ENCODE measurements at places on chromosomes 3 and 15. TPM values are rescaled to one million over a fixed set of nuclear protein-coding genes. Genes with fewer than 3 reads are reported as not detected.
A peak's percentile ranks its signal among the peaks of the same experiment; 100 is the strongest.

The SPRED1 gene
- total RNA-seq = 6.7 TPM

The RTP1 gene
- total RNA-seq = not detected

The FRMD5 gene
- total RNA-seq = 0.25 TPM

The TGM5 gene
- not detected for total RNA-seq

The PLXNB1 gene
- 90.0 TPM for total RNA-seq

The FETUB gene
- total RNA-seq = 10.8 TPM

The APOD gene
- 0.33 TPM for total RNA-seq

The C15orf62 gene
- total RNA-seq = 0.19 TPM

The HES1 gene
- 6.8 TPM for total RNA-seq

The CMTM7 gene
- 3.6 TPM for total RNA-seq

The GREM1 gene
- total RNA-seq = under 0.01 TPM

The PPP2R3A gene
- 1.7 TPM for total RNA-seq

The RFTN1 gene
- total RNA-seq = 20.4 TPM

The DPPA2 gene
- not detected for total RNA-seq

The FANCD2 gene
- 0.84 TPM for total RNA-seq

The ZPLD1 gene
- 0.23 TPM for total RNA-seq

The AHSG gene
- 4,470 TPM for total RNA-seq

DNA sequence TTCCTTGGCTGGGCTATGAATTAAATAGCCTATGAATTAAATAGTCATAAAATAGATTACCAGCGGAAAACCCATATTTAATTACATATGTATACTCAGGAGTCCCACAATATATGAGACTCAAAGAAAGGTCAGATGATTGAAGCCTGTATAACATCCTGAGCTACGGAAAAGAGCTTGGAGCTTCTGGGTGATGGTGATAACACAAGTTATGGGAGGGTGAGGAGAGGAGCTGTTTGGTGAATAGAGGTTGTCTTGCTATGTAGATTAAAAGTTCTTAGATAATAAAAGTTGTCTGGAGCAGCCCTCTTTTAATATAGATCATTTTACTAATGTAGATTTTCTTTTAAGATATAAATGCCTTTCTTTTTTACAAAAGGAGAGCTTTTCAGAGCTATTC is 1.8 kb downstream of the PML start:
- no peak for DNase-seq

- DNase-seq = no peak
These were observed 65.8 kb downstream of the EXOG start for GRCh38 chr3:38561746-38562466.

GRCh38 chr15:95646484-95647273 is 683.8 kb upstream of the NR2F2 start:
- DNase-seq = no peak

- no peak for DNase-seq
These were observed 7.5 kb upstream of the HAPLN3 start for GRCh38 chr15:88902846-88903245.

DNA sequence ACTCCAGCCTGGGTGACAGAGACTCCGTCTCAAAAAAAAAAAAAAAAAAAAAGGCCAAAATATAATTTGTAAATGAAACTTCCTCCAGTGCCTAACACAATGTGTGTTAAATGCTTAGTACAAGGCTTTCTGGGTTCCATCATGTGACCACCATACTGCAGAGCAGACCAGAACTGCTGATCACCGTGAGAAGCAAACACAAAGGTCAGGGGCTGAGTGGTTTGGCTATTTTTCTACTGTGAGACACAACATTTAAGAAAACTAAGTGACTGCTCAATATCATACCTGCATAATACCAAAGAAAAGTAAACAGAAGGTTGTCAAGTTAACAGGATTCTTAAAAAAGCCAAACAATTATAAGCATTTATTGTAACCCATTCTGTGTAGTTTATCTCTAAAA is 13.2 kb downstream of the ABCC5 start:
- DNase-seq = no peak

DNA sequence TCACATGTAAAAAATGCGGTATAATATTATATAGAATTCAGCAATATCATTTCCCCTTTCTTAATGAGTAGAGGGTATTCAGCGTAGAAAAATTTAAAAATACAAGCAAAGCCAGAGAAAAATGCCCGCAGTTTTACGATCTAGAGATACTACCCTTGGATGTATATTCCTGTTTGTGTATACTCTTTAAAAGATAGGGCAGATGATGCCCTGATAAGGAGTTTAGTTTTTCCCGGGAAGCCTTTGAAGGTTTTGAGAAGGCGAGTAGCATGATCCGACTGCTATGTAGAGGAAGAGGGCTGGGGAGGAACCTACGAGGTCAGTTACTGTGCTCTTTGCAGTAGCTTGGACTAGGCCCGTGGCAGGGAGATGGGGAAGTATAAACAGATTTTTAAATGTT is 1.2 kb downstream of the YEATS2 start:
- DNase-seq = no peak

- no peak for DNase-seq
These were observed 366.0 kb downstream of the PTPRG start for GRCh38 chr3:61927332-61927731.

DNA sequence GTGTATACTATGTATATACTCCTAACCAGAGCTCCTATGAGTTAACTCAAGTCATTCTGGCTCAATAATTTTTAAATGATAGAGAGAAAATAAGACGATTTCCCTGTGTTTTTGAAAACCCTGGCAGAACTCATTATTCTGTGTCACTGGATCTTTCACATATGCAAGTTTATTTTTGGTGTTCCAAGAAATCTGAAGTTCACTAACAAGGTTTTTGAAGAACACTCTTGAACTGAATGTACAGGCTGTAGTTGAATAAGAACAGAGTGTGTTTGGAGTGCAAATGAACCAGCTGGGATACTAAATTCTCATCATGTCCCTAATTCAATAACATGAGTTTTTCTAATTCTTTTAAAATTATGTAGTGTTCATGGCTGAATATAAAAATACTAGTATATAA is 466.9 kb upstream of the SUCLG2 start:
- DNase-seq = no peak

GRCh38 chr15:95132774-95133173 is 901.4 kb downstream of the MCTP2 start:
- DNase-seq = no peak

DNA sequence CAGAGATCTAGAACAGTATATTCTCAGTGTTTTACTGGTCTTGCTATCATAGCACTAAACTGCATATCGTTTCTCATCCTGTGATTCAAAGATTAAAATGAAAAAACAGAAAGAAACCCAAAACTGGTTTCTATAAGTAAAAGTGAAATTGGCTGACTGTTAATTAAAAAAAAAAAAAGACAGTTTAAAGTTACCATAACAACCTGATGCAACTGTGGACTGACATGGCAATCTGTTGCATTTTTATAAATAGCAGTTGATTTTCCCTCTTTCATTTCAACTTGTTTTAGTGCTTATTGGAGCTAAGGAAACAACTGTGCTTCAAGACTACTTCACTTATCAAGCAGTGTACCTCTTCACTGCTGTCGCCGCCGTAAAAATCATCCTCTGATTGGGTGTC is 186.6 kb downstream of the CFAP20DC start:
- no peak for DNase-seq

GRCh38 chr15:58331560-58331912 is 100.3 kb upstream of the LIPC start:
- no peak for DNase-seq

- no peak for DNase-seq
These were observed 14.0 kb upstream of the SPINK8 start for GRCh38 chr3:48347500-48347899.

DNA sequence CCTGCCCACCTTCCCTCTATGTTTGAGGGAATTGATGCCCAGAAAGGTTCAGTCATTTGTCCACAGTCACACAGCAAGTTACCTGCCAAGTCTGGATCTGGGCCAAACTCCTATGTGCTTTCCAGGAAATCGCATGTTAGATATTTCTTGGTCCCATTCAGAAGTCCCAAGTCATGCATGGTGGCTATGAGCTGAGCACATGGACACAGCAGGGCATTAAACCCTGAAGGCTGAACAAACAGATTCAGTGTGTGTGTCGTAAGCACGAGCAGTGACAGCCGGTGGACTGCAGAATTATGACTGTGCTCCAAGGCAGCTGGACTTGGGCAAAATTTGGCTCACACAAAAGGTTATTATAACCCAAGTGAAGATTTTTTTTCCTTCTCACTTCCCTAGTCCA is 11.4 kb upstream of the SLC6A6 start:
- no peak for DNase-seq

- DNase-seq = no peak
These were observed 38.3 kb downstream of the CPN2 start for GRCh38 chr3:194312743-194313281.

DNA sequence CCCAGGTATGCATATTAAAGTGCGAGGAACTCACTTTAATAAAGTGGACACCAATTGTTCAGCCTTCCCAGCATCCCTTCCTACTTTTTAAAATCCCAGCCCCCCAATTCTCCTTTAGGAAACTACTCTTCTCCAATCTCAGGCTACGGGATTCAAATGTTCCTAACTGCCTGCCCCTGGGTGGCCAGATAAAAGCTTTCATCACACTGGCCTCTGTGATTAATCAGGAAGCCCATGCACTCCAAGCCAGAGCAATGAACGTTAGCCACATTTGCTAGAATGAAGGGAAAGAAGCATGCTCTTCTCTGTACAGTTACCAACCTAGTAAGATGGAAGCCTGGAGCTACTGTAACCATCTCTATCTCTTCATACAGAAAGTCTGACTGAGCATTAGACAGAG is 250.3 kb upstream of the UBE2E2 start:
- no peak for DNase-seq

GRCh38 chr15:22786868-22787698 is 639 bp downstream of the NIPA1 start:
- DNase-seq = peak; percentile 43

GRCh38 chr3:177331203-177331835 is 134.0 kb upstream of the TBL1XR1 start:
- no peak for DNase-seq

- no peak for DNase-seq
These were observed 20.2 kb downstream of the HDAC11 start for GRCh38 chr3:13500133-13500885.

- no peak for DNase-seq
These were observed 494.2 kb upstream of the AGTR1 start for GRCh38 chr3:148203297-148204010.

DNA sequence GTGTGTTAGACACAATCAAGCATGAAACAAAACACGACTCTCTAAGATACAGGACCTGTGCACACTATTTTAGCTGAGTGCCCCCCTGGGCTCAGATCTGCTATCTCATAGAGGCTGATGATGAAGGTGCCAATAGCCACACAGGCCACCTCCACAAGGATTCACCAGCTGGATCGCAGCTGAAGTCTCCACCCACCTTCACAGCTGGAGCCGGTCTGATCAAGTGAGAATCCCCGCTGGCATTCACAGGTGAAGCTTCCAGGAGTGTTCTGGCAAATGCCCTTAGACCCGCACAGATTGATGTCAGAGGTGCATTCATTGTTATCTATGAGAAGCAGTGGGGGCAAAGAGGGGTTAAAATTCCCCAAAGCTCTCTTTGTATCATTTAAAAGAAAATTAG is 90.1 kb downstream of the DUT start:
- no peak for DNase-seq

GRCh38 chr3:130688015-130688688 is 58.5 kb downstream of the PIK3R4 start:
- DNase-seq = no peak

DNA sequence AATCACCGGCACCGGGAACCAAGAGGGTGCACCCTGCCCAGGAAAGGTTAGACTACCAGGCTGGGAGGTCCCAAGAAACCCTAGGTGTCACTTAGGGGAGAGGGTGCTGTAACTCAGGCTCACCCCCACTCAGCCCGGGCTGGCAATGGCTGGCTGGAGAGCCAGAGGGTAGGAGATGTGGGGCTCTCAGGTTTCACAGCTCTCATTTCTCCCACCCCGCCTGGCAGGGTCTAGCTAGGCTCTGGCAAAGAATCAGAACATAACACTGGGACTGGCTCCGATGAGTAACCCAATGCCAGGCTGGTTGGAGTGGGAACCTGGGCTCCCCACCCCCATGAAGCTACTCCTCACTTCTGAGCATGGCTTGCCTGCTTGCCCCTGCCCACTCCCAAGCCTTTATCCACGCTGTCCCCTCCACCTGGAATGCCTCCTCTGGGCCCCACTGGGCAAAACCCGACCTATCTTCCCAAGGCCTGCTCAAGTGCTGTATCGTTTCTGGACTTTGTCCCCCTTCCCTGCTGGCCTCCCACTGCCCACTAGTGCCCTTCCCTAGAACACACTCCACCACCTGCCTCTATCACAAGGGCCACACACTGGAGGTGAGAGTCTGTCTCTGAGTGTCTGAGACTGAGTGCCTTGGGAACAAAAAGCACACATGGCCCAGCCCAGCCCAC is 2.0 kb downstream of the CIB2 start:
- DNase-seq = no peak

- no peak for DNase-seq
These were observed 302.1 kb upstream of the STT3B start for GRCh38 chr3:31230425-31231223.

DNA sequence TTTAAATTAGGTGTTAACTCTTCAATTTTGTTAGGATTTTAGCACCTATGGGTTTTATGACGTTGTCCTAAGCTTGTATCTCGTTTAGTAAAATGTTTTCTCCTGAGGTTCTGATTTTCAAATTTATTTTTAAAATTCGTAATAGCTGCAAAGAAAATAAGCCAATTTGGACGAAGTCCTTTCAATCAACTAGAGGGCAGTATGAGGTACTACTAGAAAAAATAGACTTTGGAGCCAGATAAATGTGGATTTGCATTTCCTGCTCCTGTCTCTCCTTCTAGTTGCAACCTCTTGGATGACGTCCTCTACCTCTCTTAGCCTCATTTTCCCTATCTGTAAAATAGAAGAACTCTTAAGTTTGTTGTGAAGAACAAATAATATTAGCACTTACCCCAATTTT is 81.1 kb downstream of the SLTM start:
- DNase-seq = no peak

DNA sequence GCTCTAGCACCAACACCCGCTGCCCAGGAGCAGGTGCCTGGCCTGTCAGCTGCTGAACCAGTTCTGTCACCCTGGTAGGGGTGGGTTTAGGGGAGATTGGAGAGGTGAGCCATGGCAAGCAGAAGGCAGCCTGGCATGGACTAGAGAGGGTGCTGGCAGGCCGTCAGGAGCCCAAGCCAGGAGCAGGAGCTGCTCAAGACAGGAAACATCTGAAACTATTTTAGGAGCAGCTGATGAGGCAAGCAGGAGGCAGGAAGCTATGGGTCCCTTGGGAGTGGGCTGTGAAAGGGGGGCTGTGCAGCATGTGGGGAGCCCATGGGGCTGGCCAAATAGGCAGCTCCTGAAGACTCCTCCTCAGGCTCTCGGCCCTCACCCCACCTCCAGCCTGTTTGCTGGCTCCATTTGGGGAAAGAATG is 2.3 kb downstream of the INKA1 start:
- DNase-seq = no peak

Measured in liver (tissue), 10 donors.